ENCODE measurements at places on chromosomes 3 and 15.

- DNase-seq = no peak
These were observed 277.2 kb upstream of the TTC14 start for GRCh38 chr3:180324791-180325190.

DNA sequence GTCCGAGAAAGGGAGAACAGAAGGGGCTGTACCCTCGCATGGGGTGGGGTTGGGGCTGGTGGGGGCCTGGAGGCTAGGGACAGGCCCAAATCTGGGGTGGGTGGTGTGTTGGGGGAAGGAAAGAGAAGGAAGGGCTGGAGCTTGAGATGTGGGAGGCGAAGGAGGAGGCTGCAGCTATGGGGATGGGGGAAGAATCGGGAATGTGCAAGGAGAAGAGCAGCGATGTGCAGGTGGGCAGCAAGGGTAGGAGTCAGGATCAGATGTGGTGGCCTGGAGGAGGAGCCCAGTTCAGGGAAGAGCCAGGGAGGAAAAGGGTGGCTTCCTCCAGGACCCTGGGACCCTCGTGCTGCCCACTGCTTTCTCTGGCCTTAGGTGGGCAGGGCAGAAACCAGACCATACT, 21.2 kb downstream of the ZNF35 start:
- no peak for DNase-seq

- DNase-seq = no peak
These were observed 943.6 kb downstream of the DIPK2A start for GRCh38 chr3:144915202-144915601.

GRCh38 chr3:100748967-100749366, 39.7 kb downstream of the TFG start:
- DNase-seq = no peak

DNA sequence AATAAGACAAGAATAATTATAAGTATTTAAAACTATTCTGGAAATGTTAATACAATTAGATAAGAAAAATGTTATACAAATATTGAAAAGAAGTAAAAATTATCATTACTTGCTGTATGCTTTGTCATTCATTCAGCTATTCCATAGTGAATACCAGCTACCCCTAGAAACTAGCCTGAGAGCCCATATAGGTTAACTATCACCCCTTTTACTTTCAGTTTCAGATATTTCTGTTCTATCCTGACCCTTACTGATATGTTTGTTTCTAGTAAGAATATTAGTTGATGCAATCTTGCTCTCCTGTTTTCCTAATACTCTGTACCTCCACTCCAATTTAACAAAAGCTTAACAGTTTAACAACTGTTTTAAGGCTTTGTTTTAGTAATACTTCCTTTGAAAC, 31.6 kb downstream of the FAM227B start:
- no peak for DNase-seq

GRCh38 chr3:3110299-3110630, at the start of gene IL5RA:
IL5RA (minus strand) TSS chr3:3110374; CDS start chr3:3104984, 5,390 bp downstream.
- DNase-seq = no peak

- DNase-seq = no peak
These were observed 37.6 kb downstream of the CORO2B start for GRCh38 chr15:68616397-68616796.

DNA sequence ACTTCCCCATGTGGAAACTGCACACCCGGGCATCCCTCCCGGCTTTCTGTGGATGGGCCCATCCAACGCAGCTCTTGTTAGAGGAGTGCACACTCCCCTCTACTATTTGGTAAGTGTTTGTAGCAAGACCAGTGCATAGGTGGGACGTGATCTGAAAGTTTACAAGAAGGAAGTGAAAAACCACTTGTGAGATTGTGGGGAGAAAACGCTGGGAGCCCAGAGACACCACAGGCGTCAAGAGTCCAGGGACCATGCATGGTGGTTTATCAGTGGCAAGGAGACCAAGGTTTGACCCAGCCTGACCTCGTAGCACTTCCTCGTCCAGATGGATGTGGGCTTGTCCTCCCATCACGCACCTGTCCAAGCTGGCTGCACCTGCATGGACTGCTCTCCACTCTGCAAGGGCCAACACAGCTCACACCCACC, 51.6 kb downstream of the ATP10A start:
- DNase-seq = no peak

DNA sequence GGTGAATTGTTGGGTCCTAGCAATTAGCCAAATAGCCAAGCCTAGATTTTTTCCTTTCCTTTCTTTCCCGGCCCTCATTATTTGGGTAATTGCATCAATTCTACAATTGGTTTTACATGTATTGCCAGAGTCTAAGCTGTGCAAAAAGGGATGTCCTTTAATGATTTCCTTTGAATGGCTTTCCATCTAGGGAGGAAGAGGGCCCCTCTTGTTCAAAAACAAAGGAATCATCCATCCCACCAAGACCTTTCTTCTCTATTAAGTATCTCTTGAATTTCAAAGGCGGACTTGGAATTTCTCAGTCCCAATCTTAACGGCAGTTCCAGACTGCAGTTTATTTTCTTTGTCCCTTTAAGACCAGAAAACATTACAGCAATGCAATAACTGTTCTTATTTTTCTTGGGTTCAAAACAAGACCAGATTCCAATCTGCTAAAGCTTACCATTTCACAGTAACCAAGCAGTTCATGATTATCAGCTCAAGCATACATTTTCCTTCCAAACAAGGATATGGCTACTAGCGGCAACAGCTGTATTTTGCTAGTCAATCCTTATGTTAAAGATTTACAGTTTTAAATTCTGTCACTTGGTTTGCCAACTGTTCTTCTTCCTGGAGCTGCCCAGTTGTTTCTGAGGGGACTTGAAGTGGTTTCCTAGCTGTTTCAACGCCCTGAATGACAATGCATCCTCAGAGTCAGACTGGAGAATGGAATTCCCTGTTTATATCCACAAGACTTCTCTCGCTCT, 91.4 kb upstream of the LRIG1 start:
- no peak for DNase-seq

- no peak for DNase-seq
These were observed 56.9 kb downstream of the CEP152 start for GRCh38 chr15:48754011-48754410.

- DNase-seq = no peak
These were observed 244.1 kb upstream of the SEMA6D start for GRCh38 chr15:47473106-47473725.

DNA sequence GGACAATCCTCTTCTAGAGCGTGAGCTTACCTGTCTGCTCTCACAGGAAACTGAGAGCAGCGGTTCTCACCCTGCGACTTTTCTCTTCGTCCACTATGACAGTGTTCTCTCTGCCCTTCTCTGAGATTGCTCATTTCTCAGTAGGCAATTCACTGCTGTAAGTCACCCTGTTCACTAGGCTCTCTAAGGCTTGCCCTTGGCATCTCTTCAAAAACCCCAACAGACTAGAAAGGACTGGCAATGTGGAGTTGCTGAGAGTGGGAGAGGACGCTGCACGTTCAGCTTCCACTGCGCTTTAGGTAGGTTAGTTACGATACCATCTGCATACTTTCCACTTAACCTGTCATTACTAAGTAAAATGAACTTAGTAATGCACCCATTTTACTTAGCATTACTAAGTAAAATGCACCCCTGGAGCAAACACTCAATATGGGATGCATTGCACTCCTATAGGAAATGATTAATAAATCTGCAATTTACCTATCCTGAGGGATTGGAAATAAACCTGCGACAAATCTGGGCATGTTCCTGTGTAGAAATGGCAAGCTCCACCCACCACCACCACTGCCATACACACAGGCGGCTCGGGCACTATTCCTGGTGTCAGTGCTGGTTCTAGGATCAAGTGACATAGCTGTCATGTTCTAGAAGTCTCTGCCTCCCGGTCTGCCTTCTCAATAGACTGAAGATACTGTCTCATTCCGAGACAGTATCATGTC, 21.4 kb downstream of the XPC start:
- DNase-seq = no peak

DNA sequence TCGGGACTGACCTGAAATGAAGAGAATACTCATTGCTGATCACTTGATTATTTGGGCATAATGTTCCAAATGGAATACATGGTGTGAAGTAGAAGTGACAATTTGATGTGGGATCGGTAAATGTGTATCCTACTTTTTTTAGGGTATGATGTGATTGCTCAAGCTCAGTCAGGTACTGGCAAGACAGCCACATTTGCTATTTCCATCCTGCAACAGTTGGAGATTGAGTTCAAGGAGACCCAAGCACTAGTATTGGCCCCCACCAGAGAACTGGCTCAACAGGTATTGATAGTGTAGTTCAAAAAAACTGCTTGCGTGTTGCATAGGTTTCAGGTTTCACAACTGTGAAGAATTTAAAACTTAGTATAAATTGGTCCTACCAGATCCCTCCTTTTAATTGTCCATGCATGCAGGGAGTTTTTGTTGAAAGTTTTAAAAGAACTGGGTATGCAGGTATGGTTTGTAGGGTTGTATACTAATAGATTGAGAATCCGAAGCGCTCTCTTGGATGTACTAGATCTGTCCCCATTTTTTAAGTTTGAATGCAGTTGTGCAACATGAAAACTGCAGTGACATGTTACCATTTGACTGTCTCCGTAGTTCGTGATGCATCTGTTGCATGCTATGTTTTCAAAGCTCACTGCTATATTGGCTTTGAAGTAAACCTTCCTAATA, 1.6 kb downstream of the EIF4A2 start:
- DNase-seq = no peak

GRCh38 chr3:145182196-145182911, 978.6 kb downstream of the PLOD2 start:
- no peak for DNase-seq

DNA sequence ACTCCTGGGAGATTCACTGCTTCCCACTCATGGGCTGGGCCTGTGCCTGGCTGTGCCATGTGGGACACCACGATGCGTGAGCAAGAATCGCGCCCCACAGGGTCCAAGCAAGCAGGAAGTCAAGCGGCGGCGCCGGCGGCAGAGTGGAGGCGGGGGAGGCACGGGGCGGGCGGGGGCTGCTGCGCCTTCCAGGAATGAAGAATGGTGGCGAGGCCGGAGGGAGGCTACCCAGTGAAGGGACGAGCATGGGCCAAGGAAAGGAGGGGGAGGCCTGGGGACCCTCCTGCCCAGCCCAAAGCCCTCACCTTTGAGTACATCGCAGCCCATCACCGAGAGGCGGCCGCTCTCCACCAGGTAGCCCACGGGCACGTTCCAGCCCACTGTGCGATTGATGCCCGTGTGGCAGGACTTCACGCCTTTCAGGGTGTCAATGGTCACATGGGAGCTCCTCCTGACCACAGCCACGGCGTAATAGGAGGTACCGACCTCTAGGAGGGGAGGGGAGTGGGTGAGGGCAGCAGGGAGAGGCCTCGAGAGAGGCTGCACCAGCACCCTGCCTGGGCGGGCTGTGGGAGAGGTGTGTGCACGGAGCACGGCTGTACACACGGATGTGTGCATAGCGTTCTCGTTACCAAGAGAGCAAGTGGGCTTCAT, 5.5 kb downstream of the MELTF start:
- DNase-seq = no peak

DNA sequence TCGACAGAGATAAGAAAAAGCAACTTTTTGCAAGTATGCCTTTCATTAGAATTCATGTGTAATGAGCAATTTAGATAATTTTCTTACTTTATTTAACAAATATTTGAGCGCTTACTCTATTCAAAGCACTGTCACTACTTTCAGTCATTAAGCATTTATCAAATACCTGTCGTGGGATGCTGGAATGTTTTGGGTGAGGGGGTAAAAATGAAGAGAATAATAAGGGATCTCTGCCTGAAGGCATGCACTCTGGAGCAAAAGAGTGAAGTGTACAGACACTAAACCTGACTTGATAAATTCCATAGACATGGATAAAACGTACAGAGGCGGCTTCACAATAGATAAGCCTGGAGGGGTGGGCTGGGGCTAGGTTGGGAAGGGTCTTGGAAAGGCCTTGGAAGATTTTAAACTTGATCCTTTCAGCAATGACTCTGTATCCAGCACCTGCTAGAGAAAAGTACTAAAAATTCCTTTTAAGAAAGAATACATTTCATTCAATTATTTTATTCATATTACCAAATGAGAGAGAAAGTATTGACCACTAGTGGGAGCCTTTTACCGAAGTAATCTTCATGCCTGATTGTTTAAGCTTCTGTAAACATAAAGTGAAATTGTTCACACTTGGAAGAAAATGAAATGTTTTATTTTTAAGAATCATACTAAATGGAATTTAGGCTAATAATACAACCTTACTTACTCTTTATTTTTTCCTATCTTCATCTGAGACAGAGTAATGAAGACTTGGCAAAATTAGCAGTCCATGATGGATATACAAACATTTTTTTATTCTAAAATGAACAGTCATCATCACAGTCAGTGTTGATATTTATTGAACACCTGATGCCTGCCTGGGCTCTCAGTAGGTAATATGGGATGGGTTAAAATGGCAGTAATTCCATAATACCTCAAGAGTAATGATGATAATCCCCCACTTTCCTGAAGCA, 113.2 kb downstream of the PPP2R3A start:
- no peak for DNase-seq

DNA sequence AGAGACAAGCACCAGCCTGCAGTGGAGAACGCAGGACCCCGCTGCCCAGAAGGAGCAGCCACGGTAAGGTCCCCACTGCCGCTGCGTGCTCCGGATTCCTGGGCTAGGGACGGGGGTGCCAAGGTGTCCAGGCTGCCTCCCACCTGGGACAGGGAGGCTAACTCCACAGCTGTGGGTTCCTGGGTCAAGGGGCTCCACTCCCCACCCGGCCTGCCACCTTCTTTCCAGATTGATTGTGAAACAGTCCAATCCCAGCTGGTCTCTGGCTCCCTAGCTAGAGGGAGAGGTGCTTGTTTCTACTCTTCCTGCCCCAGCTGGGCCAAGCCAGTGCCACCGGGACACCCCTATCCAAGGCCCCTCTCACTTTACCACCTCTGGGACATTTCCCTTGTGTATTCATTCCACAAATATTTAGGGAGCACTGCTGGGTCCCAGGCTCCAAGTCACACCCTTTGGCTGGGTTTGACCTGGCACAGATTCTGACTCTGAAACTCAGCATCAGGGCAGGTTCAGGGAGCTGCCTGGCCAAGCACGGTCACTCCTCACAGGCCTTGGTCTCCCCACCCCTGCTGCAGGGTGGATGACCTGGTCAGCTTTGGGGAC, 1.9 kb downstream of the PAK6 start:
- no peak for DNase-seq

- no peak for DNase-seq
These were observed 367.2 kb upstream of the AGTR1 start for GRCh38 chr3:148330542-148330941.

DNA sequence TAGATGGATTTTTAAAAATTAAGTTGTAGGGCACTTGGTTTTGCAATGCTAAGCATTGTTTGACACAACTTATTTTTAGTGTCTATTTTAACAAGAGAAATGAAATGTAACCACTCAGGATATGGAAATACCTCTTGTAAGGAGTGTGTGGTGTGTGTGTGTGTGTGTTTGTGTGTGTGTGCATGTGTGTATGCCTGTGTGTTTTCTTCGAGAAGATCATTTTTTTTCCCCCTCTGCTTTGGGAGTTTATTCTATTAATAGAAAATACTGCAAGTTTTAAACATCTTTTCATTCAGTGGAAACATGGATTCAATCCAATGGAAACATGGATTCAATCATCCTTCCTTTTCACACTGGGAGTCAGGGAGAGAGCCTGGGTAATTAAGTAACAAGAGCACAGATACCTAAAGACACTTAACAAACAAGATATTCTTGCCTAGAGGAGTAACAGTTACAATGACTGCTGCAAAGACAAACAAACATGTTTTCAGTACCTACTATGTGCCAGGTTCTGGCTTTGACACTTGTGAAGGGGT, 567.2 kb upstream of the TBL1XR1 start:
- no peak for DNase-seq

Data from activated effector memory CD4-positive, alpha-beta T cell treated with Interleukin-2 at 50 U/mL for 16 hours (primary cell).